ENCODE measurements at places on chromosomes 2 and 18. TPM values are rescaled to one million over a fixed set of nuclear protein-coding genes. Genes with fewer than 3 reads are reported as not detected.

Gene TET3
- polyA plus RNA-seq: 1.2 TPM

Gene CHRNG
- not detected for polyA plus RNA-seq

Gene GPR75
- polyA plus RNA-seq: not detected

Gene PPM1G
- 104 TPM for polyA plus RNA-seq

Gene SLC40A1
- polyA plus RNA-seq: 2.3 TPM

Gene DTNB
- polyA plus RNA-seq: 15.7 TPM

Gene HK2
- polyA plus RNA-seq: 0.77 TPM

Gene SNTG2
- polyA plus RNA-seq: not detected

Gene RTP5
- polyA plus RNA-seq: not detected

Gene MATN3
- not detected for polyA plus RNA-seq

Gene LINC00305
- polyA plus RNA-seq: not detected

Gene IAH1
- polyA plus RNA-seq: 88.5 TPM

Gene NCKAP5
- not detected for polyA plus RNA-seq

Gene LIMS2
- 0.40 TPM for polyA plus RNA-seq

Gene KRTCAP3
- not detected for polyA plus RNA-seq

Gene MROH2A
- polyA plus RNA-seq: not detected

Gene UGT1A7
- not detected for polyA plus RNA-seq
